ENCODE measurements at places on chromosomes 2 and 18.

DNA sequence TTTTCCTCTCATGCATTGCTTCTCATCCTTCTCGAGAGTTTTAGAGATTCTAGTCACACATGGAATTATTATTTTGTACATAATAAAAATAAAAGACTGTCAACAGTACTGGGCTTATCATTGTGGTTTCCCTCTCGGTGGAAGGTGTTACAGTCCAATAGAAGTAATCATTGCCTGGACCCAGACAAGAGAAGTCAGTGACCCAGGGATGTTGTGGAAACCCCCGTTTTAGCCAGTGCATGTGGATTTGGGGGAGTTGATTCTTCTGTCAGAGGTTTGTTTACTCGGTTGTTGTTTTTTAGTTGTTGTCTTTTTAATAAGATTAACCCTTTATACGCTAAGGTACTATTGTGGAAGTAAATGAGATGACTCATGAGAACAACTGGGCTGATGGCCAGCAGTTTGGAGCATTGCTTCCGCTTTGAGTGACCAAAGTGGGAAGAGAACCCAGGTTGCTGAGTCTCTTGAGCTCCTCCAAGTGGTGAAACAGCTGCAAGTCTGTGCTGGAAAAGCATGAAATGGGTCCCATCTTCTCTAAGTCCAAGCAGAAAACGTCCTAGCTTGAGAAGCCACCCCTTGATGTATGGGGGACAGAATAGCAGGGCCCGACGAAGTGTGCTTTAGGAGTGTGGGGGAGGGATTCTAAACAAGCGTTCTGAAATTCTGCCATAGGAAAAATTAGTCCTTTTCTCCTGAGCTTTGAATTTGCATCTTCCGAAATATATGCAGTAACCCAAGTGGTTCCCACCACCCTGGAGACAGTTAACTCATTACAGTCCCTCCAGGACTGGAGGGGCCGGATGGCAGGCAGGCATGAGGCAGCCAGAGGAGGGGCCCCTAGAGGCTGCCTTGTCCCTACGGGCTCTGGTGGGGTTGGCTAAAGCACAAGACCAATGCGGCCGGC lies 61.8 kb upstream of the GPR45 start:
- no peak for DNase-seq

DNA sequence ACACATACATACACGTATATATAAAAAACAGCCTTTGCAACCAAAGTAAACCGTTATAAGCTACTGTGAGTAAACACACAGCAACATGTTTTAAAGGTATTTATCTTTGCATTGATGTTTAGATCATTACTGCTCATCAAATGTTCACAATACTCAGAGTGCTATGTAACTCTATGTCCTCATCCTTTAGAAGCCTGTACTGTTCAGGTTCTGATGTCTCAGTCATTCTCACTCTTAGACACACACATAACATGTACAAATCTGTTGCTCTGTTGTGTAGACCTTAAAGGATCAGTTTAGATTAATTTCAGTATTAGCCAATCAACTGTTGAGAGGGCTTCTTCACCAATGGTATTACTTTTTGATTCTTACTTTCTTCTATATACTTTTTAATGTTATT lies 139.7 kb upstream of the ITGB6 start:
- no peak for DNase-seq

DNA sequence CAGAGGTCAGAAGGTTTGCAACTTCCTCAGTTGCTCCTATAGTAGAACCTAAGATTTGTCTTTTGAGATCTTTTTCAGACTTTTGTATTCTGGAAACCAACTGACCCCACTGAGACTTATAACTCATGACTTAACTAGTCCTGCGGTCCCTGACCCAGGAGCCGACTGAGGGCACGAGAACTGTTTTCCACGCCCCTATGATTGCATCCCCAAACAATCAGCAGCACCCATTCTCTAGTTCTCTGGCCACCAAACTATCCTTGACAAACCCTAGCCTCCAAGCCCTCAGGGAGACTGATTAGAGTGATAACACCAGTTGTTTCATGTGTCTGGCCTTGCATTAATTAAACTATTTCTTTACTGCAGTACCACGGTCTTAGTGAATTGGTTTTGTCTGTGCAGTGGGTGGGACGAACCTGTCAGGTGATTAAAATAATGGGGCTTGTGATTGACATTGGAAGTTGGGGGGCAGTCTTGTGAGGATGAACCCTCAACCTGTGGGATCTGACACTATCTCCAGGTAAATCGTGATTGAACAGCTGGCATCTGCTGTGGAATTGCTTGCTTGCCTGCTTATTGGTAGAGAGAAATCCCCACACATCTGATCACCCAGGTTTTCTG lies 95.7 kb downstream of the B3GNT2 start:
- no peak for DNase-seq

GRCh38 chr2:114550895-114551793 lies 108.7 kb downstream of the DPP10 start:
- DNase-seq: no peak

DNA sequence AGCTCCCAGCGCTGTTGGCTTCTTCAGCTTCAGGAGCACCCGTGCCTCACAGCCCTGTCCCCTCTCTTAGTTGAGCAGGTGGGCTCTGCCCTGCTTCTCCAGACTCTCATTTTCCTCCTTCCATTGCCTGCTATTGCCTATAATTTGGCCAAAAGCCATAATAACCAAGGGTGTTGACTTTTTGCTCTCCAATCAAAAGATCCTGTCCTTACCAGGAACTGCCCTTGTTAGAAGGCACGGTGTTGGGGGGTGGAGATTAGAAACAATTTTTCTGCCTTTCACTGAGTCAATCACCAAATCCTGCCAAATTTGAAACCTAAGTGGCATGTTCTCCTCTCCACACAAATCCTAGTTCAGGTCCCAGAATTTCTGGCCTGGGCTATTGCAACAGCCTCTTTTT lies 16.7 kb upstream of the PDIA6 start:
- no peak for DNase-seq

GRCh38 chr2:45352506-45352905 lies 258.6 kb downstream of the SRBD1 start:
- no peak for DNase-seq

GRCh38 chr2:124025171-124025580 lies at the start of gene CNTNAP5:
TSS of gene CNTNAP5 (plus strand) at chr2:124025287. CDS start at chr2:124025651, 364 bp downstream.
- no peak for DNase-seq

DNA sequence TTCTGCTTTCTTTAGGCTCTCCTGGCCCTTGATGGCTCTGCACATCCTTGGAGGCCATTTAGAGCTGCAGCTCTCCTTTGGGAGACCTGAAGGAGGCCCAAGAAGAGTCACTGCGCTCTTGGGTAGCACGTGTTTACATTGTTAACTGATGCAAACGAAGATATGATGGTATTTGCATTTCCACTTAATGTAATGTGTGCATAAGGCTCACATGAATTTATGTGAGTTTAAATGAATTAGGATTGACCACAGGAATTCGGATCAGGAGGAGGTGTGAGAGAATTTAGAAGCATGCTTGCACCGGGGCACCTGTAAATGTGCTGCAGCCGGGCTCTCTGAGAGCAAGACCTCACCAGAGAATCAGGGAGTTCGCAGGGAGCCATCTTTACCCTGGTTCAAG lies 7.5 kb downstream of the SH3RF3 start:
- no peak for DNase-seq

DNA sequence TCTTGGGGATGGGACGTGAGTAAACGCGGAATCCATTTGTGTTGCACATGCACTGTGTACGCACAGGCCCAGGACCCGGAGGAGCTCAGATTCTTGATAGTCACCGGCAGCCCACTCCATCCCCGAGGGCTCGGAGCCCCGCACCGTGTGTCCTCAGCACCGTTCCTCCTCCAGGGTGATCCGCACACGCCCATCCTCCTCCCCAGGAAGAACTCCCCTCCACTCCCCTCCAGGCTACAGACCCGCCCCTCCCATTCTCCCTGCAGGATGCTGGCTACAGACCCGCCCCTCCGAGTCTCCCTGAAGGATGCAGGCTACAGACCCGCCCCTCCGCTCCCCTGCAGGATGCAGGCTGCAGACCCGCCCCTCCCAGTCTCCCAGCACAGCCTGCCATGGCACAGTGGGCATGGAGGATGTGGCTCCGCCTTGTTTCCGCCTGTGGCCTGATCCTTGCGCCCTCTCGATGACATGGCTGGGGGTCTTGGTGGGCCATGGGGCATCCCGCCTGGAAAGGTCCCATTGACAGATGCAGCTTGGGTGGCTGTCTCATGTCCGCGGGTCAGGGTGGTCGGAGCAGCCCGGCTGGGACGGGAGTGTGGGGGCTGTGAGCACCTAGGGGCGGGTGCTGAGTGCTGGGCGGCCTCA lies 14.1 kb downstream of the CTDP1 start:
- DNase-seq: no peak

GRCh38 chr18:29457316-29457889 lies 1280.5 kb upstream of the CDH2 start:
- DNase-seq: no peak

- no peak for DNase-seq
These were observed 248.8 kb downstream of the AGPS start for GRCh38 chr2:177641331-177641730.

DNA sequence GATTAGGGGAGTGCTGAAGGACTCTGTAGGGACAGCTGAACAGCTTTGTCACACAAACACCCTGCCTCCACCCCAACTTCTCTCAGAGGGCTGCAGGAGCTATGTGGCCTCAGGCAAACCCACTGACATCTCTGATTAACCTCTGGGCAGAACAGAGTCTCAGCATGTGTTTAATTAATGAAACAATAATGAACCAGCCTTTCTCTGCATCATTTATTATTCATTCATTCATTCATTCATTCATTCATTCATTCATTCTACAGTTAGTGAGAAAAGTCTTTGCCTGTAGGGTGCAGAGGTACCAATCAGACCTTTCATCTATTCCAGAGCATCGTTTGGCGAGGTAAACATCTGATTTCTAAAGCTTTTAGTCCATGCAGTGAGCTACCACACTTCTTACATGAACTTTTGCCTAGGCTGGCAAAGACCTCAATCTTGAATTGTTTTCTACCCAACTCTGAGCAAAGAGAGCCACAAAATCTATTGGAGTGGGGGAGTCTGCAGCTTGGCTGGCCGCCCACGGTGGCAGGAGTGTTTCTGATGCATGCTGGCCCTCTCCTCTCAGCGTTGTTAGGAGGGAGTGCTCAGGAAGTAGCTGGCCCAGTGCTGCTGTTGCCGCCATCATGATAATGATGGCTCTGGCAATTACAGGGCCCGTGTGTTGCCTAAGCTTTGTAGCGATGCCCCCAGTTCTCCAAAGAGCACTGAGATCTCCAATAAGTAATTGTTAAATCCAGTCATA lies 198.9 kb downstream of the SMAD7 start:
- no peak for DNase-seq

- no peak for DNase-seq
These were observed 40.0 kb downstream of the NAPG start for GRCh38 chr18:10565835-10566234.

DNA sequence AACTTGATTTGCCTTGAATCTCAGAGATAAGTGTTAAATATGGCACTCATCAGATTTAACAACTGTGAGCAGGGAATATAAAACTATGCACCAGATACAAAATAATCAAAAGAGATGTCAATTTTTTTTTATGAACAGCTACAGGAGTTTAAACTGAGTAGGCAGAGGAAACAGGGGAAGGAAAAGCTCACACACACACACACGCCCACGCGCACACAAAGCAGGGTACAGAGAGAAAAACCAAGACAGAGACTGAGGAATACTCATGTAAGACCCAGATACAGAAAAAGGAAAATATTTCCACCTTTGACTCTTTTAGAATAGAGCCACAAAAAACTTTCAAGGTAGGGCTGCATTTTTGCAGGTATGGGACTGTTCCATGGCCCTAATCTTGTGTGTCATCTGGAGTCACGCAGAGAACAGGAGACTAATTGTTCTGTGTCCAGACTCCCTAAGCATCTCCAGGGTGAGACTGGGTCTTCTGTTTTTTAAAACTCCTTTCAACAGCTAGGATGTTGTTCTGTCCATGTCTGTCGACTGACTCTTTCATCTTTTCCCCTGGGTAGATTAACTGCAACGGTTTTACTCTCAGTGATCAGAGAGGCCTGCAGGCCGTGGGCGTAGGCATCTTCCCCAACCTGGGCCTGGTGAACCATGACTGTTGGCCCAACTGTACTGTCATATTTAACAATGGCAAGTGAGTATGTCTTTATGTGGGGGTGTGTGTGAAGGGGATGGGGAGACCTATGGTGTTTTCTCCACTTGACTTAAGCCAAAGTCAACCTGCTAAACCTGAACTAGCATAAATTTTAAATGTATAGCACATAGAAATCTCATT lies 23.0 kb downstream of the SMYD1 start:
- no peak for DNase-seq

GRCh38 chr2:7281231-7282201 lies 364.3 kb downstream of the RNF144A start:
- DNase-seq: no peak

DNA sequence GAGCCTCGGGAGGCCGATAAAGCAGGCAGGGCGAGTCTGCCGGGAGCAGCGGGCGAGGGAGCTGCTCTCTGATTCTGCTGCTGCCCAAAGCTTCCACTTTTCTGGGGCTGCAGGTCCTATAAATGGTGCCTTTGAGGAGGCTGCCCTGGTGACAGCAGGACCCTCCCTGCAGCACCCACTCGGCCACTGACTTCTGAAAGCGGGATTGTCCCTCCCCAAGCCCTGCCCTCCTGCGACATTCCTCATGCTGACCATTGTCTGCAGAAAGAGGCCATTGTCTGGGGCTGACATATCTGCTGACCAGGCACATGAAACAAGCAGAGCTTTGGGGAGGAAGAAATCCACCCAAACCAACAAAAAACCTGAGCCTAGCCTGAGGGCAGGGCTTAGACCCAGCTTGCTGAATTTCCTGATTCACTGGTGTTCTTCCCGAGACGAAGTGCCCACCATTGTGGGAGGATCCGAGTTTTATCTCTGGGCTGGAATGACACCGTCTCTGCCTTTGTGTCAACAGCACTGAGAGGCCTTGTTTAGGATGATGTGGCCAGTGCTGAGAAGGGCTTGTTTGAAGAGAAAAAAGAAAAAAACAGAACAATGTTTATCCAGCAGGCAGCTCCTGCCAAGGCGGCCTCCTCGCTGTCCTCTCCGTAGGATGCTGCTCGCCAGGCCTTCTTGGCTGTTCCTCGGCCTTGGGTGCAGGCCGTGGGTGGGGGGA lies 129.7 kb downstream of the MYCN start:
- DNase-seq: no peak

- no peak for DNase-seq
These were observed 41.3 kb downstream of the RHOB start for GRCh38 chr2:20488201-20488641.

DNA sequence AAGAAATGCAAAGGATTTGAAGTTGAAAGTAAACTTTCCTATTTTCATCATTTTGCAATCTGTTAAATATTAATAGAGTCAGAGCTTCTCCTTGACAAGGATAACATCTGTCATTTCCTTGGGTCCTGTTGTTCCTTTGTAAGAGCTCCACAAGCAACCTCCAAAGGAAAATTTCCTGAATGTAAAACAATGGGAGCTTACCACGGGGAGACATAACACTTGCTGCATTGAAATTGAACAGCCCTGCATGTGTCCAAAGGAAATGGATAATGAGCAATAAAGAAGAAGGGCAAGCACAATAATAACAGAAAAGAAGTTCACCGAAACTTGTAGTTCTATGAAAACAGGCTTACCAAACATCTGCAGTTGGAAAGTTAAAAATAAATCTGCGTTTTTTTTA lies 42.0 kb upstream of the SCG2 start:
- DNase-seq: no peak
